Stimulated activated CD8-positive, alpha-beta memory T cell treated with anti-CD3 and anti-CD28 coated beads, Interleukin-7, amount 100 ng/mL, for 4 hours (primary cell): ENCODE measurements at places on chromosomes 6 and 20.

GRCh38 chr20:38548356-38549083 lies 32.5 kb upstream of the ADIG start:
- DNase-seq, result no peak

DNA sequence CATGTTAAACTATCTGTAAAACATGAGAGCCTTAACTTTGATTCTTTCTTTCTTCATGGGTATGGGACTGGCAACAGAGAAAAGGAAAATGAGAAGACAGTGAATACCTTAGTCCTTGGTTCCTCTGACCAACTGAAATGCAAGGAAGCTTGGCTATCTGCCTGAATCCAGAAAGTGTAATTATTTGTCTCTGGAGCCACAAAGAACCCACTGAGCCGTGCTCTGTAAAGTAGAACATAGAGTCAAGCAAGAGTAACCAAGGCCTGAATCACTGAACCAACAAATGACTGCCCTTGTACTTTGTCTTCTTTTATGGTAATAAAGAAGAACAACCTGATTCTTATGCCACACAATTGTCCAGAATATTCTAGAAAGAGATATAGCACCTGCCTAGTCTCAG lies 27.6 kb downstream of the PKHD1 start:
- DNase-seq, result no peak

- no peak for DNase-seq
These were observed 26.9 kb downstream of the BFSP1 start for GRCh38 chr20:17504066-17504897.

DNA sequence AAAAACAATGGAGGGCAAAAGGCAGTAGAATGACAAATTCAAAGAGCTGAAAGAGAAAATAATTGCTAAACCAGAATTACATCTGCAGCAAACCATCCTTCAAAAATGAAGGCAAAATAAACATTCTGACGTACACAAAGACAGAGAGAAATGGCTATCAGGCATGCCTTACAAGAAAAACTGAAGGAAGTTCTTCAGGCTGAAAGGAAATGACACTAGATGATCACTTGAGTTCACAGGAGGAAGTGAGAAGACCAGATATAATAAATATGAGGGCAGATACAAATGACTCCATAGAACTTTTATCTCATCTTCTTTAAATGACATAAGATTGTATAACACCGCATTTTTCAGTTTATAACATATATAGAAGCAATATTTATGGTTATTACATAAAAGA lies 30.0 kb downstream of the DZANK1 start:
- no peak for DNase-seq

GRCh38 chr20:43658069-43658722 lies 8.7 kb upstream of the MYBL2 start:
- DNase-seq, result no peak

- no peak for DNase-seq
These were observed 99.1 kb downstream of the HIVEP2 start for GRCh38 chr6:142845624-142846458.

- no peak for DNase-seq
These were observed 65.4 kb downstream of the HIVEP2 start for GRCh38 chr6:142879527-142879926.

- DNase-seq, result no peak
These were observed 19.8 kb upstream of the KCNG1 start for GRCh38 chr20:51042657-51043247.

- DNase-seq, result peak; percentile 11
These were observed 3.5 kb downstream of the NDUFAF5 start for GRCh38 chr20:13788167-13788834.

- no peak for DNase-seq
These were observed 82.3 kb downstream of the DNAH8 start for GRCh38 chr6:38797391-38797790.

DNA sequence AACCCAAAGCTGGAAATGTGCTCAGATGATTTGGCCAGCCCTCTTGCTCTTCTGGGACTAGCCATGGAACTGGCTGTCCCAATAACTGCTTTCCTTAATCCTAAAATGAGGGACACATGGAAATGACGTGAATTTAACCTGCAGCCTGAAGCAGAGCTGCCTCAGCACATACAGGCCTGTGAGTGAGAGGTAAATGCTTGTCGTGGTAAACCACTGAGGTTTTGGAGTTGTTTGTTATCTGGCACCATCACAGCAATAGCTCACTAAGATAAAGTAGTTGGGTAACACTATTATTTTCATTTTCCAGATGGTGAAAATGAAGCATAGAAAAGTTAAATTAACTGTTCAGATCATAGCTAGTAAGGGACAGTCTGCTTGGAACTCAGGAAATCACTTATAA lies 333.4 kb upstream of the CHD6 start:
- no peak for DNase-seq

DNA sequence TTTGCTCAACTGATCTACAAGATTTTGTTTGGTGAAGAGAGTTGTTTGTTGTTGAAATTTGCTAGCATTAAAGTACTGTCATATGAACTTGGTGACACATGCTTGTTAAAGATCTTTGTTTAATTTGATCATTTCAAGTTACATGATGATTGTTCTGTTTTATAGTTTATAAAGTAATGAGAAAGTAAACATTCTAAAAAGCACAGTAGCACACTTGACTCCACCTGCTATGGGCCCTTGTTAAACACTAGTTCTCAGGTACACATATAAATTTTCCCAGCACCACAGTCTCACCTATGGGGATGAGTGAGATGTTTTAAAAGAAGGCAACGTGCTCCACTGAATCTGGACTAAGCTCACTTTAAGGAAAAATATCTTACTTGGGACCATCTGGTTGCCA lies 14.1 kb downstream of the MCHR2 start:
- no peak for DNase-seq

DNA sequence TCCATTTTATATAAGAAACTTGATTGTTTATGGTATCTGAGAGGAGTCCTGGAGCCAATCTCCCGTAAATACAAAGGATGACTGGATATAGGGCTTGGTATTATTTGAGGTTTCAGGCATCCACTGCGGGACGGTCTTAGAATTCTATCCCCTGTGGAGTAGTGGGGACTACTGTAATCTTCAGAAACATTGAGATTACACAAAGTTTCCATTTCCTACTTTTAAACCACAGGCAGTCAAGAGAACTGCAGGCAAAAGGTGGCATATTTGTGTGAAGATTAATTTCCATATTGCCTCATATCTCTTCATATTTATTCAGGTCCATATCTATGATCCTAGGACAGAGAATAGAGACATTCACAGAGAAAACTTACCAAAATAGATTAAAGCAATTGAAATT lies 586.2 kb downstream of the PHF3 start:
- DNase-seq, result no peak

- DNase-seq, result no peak
These were observed 22.4 kb downstream of the ZNF311 start for GRCh38 chr6:28982476-28983266.

GRCh38 chr20:57688864-57689263 lies 21.0 kb downstream of the PMEPA1 start:
- DNase-seq, result no peak

- no peak for DNase-seq
These were observed 30.9 kb upstream of the TGM6 start for GRCh38 chr20:2349801-2350200.

DNA sequence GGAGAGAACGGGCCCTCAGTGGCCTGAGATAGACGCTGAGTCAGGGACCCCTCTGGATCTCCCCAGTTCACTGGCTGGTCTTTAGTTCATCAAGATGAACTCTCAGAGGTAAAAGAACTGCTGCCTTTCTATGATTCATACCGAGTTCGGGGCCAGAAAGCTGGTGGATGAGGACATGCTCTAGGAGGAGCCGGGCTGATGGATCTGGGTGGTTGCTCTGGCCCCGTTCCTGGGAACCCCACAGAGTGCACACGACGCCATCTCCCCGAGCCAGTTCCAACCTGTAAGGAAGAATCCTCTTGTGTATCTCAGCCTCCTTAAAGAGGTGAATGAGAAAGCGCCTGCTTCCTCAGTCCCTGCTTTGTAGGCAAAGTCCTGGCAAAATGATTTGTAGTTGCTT lies 142.6 kb upstream of the PDE10A start:
- DNase-seq, result no peak

DNA sequence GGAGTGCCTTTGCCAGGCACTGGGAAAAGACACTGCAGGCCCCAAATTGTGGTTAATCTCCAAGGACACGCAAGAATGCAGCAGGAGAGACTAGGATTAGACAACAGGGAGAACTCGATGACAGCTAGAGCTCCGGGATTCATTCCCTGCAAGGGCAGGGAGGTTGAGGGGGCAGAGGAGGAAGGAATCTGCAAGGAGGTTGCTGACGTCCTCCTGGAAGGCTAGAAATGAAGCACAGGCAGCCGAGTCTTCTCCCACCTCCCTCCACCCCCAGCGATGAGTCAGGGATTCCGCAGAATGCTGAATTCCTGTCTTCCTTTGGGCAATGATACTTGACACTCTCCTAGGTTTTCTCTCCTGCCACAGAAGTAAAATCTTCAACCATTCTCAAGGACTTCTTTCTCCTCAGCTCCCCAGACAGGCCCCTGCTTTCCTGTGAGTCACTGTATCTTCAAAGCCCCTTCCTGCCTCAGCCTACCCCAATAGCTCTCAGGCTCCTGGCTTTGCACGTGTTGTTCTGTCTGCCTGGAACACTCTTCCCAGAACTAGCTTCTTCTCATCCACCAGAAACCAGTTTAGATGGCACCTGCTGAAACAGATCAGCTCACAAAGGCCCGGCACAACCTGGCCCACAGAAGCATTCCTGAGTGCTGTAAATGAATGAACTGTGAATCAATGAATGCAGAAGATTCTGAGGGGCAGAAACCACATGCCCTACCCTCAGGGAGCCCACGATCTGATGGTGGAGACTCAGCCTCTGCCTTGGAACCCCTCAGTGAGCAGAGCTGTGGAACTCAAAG lies 85.6 kb downstream of the MRPL14 start:
- DNase-seq, result no peak

DNA sequence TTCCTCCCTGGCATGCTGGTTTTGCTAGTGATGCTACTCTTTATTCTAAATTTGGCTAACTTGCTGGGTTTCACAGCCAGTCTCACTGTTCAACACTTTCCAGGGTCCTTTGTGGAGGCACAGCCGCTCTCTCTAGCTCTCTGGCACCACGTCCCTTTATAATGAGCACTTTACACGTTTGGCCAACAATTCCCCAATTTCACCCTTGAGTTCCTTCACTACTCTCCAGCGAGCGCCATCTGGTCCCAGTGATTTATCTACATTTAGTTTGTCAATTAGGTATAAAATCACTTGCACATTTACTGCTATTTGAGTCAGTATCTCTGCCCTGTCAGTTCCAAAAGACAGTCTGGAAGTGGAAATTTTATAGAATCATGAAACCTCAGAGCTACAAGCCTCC lies 241.9 kb upstream of the MOCS1 start:
- no peak for DNase-seq

- DNase-seq, result no peak
These were observed 67.0 kb downstream of the SRC start for GRCh38 chr20:37413023-37413334.

GRCh38 chr6:15946701-15947385 lies 182.0 kb upstream of the MYLIP start:
- no peak for DNase-seq

DNA sequence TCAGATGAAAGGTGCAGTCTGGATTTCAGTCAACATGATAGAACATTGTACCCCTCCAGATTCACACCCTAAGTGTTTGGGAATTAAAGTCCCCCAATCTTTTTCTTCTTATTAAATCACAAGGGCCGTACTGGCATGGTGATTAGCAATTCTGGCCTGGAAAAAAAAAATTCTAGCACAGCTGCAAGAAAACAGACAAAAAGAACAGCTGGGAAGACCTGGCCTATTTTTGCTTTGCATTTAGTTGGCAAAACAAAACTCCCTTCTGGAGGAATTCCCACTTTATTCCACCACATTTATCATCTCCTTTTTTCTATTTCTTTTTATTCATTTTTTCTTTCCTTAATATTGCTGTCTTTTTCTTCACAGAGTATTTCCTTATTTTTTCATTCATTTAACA lies 39.8 kb upstream of the AKAP12 start:
- no peak for DNase-seq

DNA sequence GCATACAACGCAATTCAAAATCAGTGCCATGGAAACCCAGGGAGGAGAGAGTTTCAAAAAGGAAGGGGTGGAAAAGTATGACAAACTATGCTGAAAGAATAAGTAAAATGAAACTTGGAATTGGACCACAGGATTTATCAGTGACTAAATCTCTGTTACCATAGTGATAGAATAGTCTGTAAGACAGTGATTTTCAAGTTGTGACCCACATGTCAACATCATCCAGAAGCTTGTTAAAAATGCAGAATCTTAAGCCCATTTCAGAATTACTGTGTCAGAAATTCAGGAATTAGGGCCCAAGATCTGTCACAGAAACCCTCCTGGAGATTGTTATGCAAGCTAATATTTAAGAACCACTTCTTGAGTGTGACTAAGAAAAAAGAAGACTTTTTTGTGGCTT lies 417.7 kb upstream of the JAG1 start:
- DNase-seq, result no peak

- no peak for DNase-seq
These were observed 131.5 kb downstream of the INSM1 start for GRCh38 chr20:20499439-20499838.

DNA sequence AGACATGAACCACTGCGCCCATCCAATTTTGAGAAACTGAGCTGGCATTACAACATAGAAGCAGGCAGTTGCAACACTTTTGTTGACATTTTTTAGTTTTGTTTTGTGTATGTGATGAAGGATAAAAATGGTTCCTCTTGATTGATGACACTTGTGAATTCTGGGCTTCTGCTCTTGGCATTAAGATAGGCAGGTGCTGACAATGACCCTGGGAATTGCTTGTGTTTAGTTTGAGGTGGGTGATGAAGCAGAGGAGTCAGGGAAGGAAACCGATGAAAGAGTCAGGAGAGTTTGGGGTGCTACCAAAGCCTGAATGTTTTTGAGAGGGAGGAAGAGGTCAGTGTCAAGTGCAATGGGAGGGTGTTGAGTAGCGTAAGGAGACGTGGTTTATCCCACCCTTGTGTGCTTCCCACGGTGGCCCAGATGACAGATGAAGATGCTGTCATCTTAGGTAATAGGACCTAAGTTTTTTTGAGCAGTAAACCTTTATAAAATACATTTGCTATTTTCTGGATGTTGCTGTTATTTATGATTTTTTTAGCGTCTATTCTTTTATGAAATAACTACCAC lies 19.4 kb downstream of the CDS2 start:
- no peak for DNase-seq

GRCh38 chr6:15755526-15755925 lies 92.7 kb upstream of the DTNBP1 start:
- no peak for DNase-seq

- DNase-seq, result no peak
These were observed 33.2 kb upstream of the PAQR8 start for GRCh38 chr6:52328729-52329128.
